H1 (cell line): ENCODE measurements at places on chromosomes 16 and 17. TPM values are rescaled to one million over a fixed set of nuclear protein-coding genes. Genes with fewer than 3 reads are reported as not detected.

DNA sequence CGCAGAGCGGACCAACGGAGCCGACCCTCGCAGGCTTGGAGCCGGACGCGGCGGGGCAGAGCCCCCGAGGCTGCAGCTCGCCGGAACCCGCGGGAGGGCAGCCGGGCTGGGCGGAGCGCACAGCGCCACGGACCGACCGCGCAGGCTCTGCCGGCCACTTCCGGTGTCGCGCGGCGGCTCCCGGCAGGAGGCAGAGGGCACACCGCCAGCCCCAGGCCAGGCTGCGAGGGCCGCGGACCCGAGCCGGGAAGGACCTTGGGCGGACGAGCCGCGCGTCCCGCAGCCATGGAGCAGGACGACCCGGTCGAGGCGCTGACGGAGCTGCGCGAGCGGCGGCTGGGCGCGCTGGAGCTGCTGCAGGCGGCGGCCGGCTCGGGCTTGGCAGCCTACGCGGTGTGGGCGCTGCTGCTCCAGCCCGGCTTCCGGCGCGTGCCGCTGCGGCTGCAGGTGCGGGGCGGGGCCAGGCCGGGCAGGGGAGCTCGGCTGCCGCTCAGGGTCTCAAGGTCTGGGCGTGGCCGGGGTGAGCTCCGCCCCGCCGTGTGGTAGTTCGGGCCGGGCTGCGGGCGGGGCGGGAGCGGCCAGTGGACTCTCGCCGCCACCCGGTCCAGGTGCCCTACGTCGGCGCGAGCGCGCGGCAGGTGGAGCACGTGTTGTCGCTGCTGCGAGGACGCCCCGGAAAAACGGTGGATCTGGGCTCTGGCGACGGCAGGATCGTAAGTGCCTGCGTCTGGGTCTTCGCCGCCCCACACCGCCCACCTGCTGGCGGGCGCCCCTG, at the start of gene ANTKMT:
TSS of gene ANTKMT (plus strand) at position 157 of the 775 bp plus-strand sequence. CDS start at position 286, 129 bp downstream.
- peak within 1 kb of the TSS; percentile 75 for H3K4me3 ChIP-seq
- H3K27ac ChIP-seq, result peak within 1 kb of the TSS; percentile 89
- no peaks in the 10 kb centered on the region for H3K36me3 ChIP-seq

GRCh38 chr17:39151150-39151942, at the start of gene PLXDC1:
PLXDC1 (minus strand) TSS chr17:39151637; CDS start chr17:39151437, 200 bp downstream.
- no peak within 1 kb of the TSS for H3K27ac ChIP-seq
- peaks cover 8% of the 10 kb centered on the region; the same call in 1 of the 2 replicates for H3K4me1 ChIP-seq
- peaks cover 14% of the 10 kb centered on the region for H3K27me3 ChIP-seq
- peak; percentile 71 for DNase-seq
- peak within 1 kb of the TSS; percentile 83 for H3K4me3 ChIP-seq

DNA sequence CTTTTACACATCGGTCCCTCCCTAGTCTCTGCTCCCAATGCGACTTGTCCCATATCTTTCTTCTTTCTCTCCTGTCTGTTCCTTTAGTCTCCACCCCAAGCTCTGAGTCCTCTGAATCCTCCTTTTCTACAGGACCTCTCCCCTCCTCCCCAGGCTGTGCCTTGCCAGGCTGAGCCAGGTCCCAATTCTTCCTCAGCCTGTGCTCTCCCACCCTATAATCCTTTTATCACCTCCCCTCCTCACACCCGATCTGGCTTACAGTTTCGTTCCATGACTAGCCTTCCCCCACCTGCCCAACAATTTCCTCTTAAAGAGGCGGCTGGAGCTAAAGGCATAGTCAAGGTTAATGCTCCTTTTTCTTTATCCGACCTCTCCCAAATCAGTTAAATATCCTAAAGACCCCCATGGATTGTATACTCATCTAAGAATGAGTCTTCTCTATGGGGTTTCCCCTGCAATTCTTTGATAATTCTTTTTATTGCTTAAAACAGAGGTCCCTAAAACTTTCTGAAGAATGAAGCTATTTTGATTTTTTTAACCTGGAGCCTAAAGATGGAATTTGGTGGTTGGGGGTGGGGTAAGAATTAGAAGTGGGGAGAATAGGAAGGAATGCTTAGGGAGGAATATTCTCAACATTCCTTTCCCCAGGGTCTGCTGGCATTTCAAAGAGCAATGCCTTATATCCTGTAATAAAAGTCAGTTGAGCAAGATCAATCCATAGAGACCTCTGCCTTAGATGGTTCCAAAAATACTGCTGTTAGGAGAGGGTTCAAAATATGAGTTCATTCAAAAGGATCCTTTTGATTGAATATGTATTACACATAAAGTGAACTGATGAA, 102.8 kb downstream of the MYO1D start:
- no peak for DNase-seq
- no peak overlapping the region for H3K27ac ChIP-seq
- H3K4me3 ChIP-seq, result no peak overlapping the region
- no peaks in the 10 kb centered on the region for H3K36me3 ChIP-seq
- no peaks in the 10 kb centered on the region for H3K27me3 ChIP-seq

DNA sequence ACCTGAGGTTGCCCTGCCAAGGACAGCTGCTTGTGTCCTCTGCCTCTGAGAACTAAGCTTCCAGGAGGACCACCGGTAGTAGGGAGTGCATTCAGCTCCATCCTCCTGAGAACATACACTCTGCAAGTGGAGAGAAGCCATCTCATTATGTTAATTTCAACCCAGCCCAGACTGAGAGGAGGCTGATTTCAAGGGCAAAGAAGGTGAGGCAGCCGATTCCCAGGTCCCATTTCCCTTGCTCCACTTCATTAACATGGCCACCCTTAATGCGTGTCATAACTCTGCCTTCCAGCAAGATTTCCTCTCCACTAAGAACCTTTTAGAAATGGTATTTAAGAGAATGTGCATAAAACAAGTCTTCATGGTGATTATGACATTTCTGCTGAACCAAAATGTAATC, 72.5 kb downstream of the CDH13 start:
- DNase-seq, result no peak
- no peak overlapping the region for H3K27ac ChIP-seq
- peaks cover 3% of the 10 kb centered on the region; the same call in 1 of the 2 replicates for H3K4me1 ChIP-seq
- H3K36me3 ChIP-seq, result no peaks in the 10 kb centered on the region
- H3K4me3 ChIP-seq, result no peak overlapping the region
- H3K27me3 ChIP-seq, result no peaks in the 10 kb centered on the region

- H3K27me3 ChIP-seq, result no peaks in the 10 kb centered on the region
- no peak overlapping the region for H3K4me3 ChIP-seq
- H3K27ac ChIP-seq, result no peak overlapping the region
- H3K36me3 ChIP-seq, result no peaks in the 10 kb centered on the region
- DNase-seq, result no peak
Measured at GRCh38 chr16:49092704-49093103, 188.9 kb downstream of the CBLN1 start.

GRCh38 chr16:77569406-77569805, 134.6 kb upstream of the ADAMTS18 start:
- DNase-seq, result no peak
- no peaks in the 10 kb centered on the region for H3K27me3 ChIP-seq
- no peaks in the 10 kb centered on the region for H3K36me3 ChIP-seq
- H3K27ac ChIP-seq, result no peak overlapping the region
- no peak overlapping the region for H3K4me3 ChIP-seq

DNA sequence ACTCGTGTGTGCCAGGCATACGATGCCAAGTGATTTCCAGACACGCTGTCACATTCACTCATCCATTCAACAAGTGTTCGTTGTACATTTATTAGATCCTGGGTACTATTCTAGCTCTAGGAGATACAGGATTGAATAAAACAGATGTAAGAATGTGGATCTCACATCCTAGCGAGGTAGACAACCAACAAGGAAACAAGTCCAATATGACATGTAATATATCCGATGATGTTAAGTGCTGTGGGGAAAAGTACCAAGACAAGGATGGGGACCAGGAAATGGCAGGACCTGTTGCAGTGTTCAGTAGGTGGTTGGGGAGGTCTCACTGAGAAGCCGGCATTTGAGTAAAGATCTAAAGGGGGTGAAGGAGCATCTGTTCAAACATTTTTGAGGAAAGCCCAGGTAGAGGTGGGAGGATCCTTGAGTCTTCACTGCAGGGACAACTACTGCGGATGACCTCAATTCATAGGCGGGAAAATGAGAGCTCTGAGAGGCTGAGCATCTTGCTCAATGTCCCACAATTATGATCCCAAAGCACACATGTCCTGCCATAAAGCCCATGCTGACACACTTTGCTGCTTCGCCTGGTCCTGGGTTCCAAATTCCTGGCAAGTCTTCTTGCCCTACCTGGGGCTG, 129.4 kb downstream of the ASIC2 start:
- H3K27me3 ChIP-seq, result no peaks in the 10 kb centered on the region
- no peak overlapping the region for H3K4me3 ChIP-seq
- no peaks in the 10 kb centered on the region for H3K4me1 ChIP-seq
- no peak for DNase-seq
- no peak overlapping the region for H3K27ac ChIP-seq

DNA sequence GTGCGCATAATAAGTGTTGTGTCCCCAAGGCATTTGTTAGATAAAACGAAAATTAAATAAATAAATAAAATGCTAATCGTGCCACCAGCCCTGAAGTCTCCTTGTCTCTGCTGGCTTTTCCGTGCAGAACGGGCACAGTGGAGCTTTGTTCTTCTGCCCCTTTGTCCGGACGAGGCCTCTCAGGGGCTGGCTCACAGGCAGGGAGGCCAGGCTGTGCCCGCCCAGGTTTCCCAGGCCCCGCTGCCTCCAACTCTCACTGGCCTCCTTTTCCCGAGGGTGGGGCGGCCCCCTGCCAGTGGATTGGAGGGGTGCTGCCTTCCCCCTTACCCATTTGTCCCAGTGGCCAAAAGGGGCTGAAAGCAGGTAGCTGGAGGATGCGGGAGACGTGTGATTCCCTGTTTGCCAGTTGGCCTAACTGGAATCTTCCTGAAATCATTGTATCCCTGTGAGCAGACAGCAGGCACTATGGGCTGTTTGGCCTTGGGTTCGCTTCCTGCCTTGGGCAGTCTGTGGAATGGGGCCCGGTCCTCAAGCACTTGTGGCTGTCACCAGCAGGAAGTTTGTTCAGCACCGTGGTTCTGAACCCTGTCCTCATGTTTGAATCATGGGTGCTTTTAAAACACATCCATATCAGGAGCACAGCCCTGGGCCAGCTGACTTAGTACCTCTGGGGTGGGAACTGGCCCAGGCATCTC, 64.4 kb downstream of the KSR1 start:
- H3K36me3 ChIP-seq, result no peaks in the 10 kb centered on the region
- no peak for DNase-seq
- no peak overlapping the region for H3K27ac ChIP-seq
- H3K27me3 ChIP-seq, result no peaks in the 10 kb centered on the region
- H3K4me3 ChIP-seq, result no peak overlapping the region

GP1BA gene
- not detected in 2 replicates for polyA plus RNA-seq

ABCA6 gene
- not detected in 2 replicates for polyA plus RNA-seq

CDC6 gene
- 38.0 and 50.5 TPM in 2 replicates for polyA plus RNA-seq

KRTAP16-1 gene
- not detected in 2 replicates for polyA plus RNA-seq

IRX6 gene
- polyA plus RNA-seq, result not detected in 2 replicates
